ENCODE measurements at places on chromosomes 4 and X. TPM values are rescaled to one million over a fixed set of nuclear protein-coding genes. Genes with fewer than 3 reads are reported as not detected.

DNA sequence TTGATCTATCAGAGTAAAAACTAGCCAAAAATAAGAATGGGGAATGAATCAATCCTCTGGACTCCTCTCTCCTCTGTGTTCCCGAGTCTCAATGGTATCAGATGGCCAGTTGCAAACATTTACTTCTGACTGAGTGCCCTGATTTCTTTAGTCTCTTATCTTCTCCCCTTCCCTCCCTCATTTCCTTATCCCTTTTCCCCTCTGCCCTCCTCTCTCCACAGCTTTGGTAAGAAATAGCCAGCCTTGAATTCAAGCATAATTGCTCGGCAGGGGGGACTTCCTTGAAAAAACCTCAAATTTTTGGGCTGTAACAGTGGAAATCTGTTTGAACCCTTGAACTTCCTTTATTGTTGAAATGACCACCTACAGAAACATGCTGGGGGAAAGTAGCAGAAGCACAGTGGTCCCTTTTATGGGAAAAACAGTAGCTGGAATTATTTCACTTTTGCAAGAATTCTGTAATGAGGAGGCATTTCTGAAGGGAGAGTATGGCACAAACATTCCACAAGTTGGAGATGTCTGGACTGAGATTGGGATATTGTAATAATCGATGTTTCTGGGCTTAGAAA lies 40.3 kb downstream of the NHS start:
- no peak for DNase-seq

DNA sequence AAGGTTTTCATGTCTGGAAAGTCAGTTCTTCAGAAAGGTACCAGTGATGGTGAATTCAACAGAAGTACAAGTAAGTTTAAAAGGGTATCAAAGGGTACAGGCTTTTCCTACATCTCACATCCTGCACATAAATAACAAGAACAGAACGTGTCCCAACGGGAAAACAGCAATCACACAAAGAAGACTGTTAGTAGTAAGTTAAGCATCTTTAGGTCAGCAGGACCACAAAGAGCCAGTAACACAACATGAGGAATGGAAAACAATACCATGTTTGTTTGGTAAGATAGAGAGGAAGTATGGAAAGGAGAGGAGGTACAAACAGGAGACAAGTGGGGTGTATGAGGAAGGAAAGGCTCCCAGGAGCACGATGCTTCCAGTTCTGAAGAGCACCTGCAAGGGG lies 43.2 kb downstream of the SAT1 start:
- DNase-seq, result no peak

- DNase-seq, result no peak
These were observed 14.0 kb downstream of the PLCXD1 start for GRCh38 chrX:295136-295535.

GRCh38 chr4:180641495-180641894 lies 1601.7 kb upstream of the TENM3 start:
- no peak for DNase-seq

DNA sequence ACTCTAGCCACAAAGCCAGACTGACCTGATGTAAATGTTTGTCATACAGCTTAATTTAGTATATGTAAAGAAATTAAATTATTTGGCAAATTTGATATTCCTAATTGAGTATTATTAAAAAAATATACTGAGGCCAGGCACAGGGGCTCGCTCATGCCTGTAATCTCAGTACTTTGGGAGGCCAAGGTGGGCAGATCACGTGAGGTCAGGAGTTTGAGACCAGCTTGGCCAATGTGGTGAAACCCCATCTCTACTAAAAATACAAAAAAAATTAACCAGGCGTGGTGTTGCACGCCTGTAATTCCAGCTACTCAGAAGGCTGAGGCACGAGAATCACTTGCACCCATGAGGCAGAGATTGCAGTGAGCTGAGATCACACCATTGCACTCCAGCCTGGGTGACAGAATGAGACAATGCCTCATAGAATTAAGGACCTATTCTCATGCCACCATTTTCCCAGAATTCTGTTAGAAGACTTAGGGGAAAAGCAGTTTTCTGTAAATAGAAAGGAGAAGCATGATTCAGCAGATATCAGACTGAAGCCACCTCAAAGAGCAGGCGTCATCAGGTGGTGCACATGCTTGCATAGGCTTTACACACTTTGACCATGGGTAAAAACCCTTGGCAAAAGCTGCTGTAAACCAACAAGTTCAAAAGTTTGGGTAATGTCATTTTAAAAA lies 6.1 kb downstream of the UBQLN2 start:
- no peak for DNase-seq

DNA sequence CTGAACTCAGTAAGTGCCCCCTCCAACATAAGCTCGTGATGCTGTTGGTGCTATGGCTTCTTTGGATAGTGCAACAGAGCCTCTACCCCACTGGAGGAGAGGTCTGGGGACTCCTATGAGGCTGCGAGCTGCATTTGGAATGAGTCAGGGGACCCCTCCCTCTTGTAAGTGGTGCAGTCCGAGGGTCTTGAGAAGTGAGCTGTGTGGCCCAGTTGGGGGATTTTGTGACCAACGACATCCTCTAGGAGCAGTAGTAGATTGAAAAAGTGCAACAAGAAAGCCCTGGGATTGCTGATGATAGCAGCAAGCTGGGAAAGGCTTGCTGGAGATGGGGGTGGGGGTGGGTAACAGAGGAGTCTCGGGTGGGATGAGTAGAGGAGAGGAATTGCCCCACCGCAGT lies 3.1 kb downstream of the FRMPD3 start:
- no peak for DNase-seq

DNA sequence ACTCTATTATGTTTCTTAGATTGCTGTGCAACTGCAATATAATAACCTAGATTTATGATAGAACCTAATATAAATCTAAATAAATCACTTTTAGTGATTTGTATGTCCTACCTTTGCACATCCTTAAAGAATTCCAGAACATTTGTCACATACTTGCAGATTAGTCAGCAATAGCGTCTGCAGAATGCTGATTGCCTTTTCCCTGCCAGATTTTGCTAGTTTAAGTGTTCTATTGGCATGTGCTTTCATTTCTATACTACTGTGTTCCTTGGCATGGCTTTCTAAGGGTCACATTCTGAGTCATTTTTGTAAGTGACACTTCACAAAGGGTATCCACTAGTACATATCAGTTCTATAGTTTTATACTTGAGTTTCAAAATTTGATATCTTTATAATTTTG lies 303.1 kb upstream of the GIMD1 start:
- DNase-seq, result no peak

DNA sequence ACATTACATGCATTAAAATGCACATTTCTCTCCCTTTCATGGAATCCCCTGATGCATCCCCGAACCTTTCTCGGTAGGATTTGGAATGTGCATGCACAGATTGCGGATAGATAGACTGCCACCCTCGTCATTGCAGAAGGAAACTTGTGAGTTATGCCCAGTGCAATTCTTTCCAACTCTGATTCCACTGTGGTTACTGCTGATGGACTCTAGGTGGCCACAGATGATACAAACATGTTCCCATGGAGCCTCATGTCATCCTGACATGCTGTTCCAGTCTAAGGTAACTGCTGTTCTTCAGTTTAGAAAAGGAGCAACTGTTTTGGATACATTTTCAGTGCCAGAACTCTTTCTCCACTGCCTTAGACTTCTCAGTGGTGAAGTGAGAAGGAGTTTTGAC lies 9.1 kb upstream of the VCX3B start:
- no peak for DNase-seq

- no peak for DNase-seq
These were observed 6.1 kb downstream of the ENOX2 start for GRCh38 chrX:130896802-130897501.

GRCh38 chr4:139469216-139469615 lies 15.3 kb downstream of the RAB33B start:
- DNase-seq, result no peak

DNA sequence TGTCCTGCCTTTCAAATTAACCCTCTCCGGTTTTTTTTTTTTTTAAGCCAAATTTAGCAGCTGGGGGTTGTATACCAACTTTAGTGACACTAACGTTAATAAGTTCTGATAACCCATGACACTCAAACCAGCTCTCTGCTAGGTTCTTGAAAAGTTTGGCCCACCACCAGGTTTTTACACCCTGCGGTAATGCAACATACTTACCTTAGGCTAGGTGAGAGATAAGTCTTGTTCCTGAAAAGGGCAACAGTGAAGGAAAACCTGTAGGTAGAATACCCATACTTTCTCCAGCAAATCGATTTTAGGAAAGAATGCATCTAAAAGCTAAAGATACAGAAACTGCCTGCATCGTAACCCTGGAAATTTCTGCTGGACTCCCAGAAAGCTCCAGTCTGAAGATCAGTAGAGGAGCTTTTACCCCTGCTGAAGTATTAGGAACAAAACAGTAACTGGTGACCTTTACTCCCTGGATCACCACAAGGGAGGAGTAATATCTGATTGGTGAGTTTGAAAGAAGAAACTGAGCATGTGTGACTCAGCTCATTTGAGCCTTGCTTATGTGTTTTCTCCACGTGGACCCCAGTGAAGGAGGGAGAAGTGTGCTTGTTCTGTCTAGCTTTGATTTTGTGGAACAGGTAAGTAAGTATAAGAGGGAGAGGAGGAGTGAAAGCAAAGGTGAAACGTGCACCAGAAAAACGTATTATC lies 34.4 kb upstream of the COX18 start:
- no peak for DNase-seq

GRCh38 chrX:54093571-54093970 lies 49.3 kb upstream of the PHF8 start:
- DNase-seq, result no peak

DNA sequence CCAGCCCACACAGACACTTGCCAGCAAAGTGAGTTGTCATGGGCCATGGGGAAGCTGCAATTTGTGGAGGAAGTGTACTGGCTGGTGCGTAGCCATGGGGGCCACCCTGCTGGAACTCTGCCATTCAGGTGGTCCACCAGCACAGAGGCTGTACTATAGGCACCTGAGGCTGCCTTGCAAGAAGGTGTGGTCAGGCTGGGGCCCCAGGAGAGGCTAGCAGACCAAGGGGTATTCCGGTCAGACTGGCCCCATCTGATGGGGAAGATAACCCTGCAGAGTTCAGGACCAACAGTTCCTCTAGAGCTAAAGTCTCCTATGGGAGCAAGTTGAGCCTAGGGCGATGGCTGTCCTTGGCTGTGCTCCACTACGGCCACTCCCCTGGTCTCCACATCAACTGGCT lies 136.1 kb downstream of the DCAF12L2 start:
- no peak for DNase-seq

- no peak for DNase-seq
These were observed 20.5 kb upstream of the STS start for GRCh38 chrX:7127056-7127455.

GRCh38 chr4:1191621-1192020 lies 19.2 kb upstream of the SPON2 start:
- no peak for DNase-seq

DNA sequence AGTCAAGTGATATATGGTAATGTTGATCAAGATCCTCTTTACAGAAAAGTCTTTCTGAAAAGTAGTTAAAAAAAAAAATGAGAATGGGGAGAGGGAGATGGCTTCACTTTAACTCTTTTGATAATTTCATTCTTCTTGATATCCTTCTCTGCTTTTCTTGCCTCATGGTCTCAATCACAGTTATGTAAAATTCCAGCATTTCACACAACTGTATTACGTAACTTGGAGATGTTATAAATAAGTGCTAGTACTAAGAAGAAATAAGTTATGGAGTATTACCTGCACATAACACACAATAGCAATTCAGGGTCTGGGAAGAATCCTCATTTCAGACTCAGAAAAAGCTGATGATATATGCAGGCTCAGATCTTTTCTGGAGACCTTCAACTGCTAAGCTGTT lies 22.0 kb downstream of the RUFY3 start:
- DNase-seq, result no peak

GRCh38 chrX:14554131-14554715 lies 24.9 kb downstream of the GLRA2 start:
- DNase-seq, result peak; percentile 2

DNA sequence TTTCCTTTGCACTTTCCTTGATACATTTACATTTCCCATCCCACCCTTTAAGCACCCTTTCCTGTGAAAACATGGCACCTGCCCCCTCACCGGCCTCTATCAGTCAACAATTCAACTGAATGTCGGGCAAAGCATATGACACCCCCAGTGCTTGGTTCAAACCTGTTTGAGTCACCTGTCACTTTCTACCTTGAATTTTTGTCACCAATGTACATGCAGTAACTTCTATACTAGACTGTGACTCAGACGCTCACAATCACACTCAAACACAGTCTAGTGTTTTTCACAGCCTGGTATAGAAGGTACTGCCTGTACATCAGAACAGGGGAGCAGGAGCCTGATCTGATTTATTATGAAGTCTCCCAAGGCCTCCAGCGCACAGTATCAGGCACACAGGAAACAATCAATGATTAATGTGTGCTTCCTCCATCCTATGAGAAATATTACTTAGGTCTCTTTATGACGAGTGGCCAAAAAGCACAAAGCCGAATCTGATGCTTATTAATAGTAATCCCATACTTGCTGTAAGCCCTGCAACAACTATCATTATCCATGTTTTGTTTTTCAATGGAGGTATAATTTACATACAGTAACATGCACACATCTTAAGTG lies 49.2 kb upstream of the FAM9C start:
- no peak for DNase-seq

DNA sequence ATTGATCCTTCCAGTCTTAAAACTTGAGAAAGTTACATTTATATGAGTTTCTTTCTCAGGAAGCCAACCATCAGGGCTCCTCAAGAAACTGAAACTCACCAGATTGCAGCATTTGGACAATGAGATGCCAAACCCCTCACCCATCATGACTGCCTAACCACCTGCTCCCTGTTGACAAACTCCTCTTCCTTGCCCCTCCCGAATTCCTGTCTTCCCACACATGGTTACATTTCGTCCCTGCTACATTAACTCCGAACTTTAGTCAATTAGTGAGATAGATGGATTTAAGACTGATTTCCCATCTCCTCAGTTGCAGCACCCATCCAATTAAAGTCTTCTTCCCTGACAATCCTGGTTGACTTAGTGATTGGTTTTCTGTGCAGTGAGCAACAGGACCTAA lies 118.7 kb downstream of the ZNF330 start:
- DNase-seq, result no peak

GRCh38 chr4:139129206-139129605 lies 47.8 kb downstream of the ELF2 start:
- DNase-seq, result no peak

DNA sequence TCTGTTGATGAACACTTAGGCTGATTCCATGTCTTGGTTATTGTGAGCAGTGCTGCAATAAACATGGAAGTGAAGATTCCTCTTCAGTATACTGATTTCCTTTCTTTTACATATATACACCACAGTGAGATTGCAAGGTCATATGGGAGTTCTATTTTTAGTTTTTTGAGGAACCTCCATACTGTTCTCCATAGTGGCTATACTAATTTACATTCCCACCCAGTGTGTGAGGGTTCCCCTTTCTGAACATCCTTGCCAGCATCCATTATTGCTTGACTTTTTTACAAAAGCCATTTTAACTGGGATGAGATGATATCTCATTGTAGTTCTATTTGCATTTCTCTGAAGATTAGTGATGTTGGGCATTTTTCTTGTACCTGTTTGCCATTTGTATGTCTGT lies 80.5 kb upstream of the GALNT7 start:
- DNase-seq, result no peak

Gene SH3RF1
- polyA plus RNA-seq, result 10.1 TPM

Gene SLC6A14
- 0.26 TPM for polyA plus RNA-seq

Gene SMIM20
- polyA plus RNA-seq, result 44.9 TPM

Gene XK
- polyA plus RNA-seq, result 3.6 TPM

Gene SPATA4
- 0.93 TPM for polyA plus RNA-seq

Gene TEC
- polyA plus RNA-seq, result 3.5 TPM

Gene STOX2
- polyA plus RNA-seq, result 13.5 TPM

Gene GABRG1
- polyA plus RNA-seq, result 0.01 TPM

Measured in left renal pelvis (tissue), 4 donors.